Bladder microvascular endothelial cell (primary cell): ENCODE measurements at places on chromosomes 11 and 22. TPM values are rescaled to one million over a fixed set of nuclear protein-coding genes. Genes with fewer than 3 reads are reported as not detected.

CNGA4 gene
- total RNA-seq = not detected in 2 replicates

APOBEC3F gene
- 4.5 and 8.0 TPM in 2 replicates for total RNA-seq

SCN4B gene
- total RNA-seq = under 0.01 and 0.06 TPM in 2 replicates

TNNI2 gene
- not detected in 2 replicates for total RNA-seq

APOBEC3B gene
- 0.82 and 3.6 TPM in 2 replicates for total RNA-seq

MIAT gene
- 0.16 and 0.82 TPM in 2 replicates for total RNA-seq

MS4A4E gene
- not detected in 2 replicates for total RNA-seq

TRIM22 gene
- 96.0 and 226 TPM in 2 replicates for total RNA-seq

SPATA19 gene
- total RNA-seq = not detected in 2 replicates

NNMT gene
- total RNA-seq = 188 and 288 TPM in 2 replicates

APBB1 gene
- total RNA-seq = 37.8 and 38.0 TPM in 2 replicates

TMEM86A gene
- 0.97 and 4.2 TPM in 2 replicates for total RNA-seq
